ENCODE measurements at places on chromosomes 5 and 9.

- no peak for DNase-seq
Measured at GRCh38 chr5:4777435-4777834, 362.7 kb upstream of the ADAMTS16 start.

DNA sequence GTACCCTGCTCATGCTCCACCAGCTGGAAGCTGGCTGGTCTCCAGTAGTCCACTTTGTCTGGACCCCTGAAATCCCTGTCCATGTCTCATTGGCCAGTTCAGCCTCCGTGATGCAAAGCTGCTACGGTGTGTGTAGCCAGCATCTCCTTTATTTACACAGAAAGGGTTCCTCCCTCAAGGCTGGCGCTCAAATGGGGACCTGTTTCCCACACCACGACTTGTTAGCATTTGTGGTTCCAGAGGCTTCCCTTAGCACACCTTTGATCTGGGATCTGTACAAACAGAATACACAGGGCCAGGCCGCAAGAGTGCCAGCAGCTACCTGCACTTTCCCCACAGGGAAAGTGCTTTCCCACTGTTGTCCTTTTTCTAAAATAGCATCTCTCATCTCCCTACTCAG lies 5.7 kb upstream of the SMU1 start:
- no peak for DNase-seq

GRCh38 chr5:77086368-77086688 lies 757 bp downstream of the ZBED3 start:
- DNase-seq = no peak

GRCh38 chr9:127098916-127099553 lies 23.4 kb downstream of the ANGPTL2 start:
- no peak for DNase-seq

- DNase-seq = no peak
Measured at GRCh38 chr5:171705036-171705435, 80.6 kb upstream of the SMIM23 start.

- DNase-seq = no peak
Measured at GRCh38 chr5:178227138-178227659, 5.4 kb downstream of the PHYKPL start.

Data from suppressor macrophage treated with lipopolysaccharide for 4 hours (primary cell).